ENCODE measurements at places on chromosomes 16 and 17.

DNA sequence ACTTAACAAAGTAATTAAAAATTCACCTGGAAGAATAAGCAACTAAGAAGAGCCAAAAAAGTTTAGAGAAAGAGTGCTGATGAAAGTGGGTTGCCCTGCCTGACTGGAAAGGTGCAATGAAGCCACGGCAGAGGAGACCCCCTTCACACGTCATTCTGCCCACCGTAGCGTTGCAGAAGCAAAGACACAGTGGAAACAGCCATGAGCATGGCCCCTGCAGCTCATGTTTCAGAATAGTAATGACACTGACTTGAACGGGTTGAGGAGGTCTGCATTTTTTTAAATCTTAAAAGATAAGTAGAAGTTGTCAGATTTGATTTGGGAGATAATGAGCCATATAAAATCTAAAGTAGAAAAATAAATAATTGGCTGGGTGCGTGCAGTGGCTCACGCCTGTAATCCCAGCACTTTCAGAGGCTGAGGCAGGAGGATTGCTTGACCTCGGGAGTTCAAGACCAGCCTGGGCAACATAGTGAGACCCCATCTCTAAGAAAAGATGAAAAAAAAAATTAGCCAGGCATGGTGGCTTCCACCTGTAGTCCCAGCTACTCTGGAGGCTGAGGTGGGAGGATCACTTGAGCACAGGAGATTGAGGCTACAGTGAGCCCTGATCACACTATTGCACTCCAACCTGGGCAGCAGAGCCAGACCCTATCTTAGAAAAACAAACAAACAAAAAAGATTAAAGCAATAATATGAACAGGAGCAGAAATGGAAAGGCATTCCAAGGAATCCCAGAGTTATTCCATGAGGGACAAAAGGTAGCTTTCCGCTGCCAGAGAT lies 184.6 kb downstream of the LGALS9B start:
- no peak for DNase-seq

- no peak for DNase-seq
Measured at GRCh38 chr16:74275031-74275636, 21.5 kb upstream of the PSMD7 start.

DNA sequence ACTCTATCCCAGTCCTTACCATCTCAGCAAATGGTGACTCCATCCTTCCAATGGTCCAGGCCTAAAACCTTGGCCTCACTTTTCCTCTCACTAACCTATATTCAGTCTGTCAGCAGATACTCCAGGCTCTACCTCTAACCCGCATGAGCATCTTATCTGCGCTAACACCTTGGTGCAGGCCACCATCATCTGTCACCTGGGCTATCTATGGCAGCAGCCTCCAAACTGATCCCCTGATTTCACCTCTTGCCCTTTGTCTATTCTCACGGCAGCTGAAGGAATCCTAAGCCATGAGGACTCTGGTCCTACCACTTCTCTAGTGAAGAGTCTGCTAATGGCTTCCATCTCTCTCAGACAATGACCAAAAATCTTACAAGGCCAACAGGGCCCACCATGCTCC lies 57.9 kb upstream of the CCL1 start:
- DNase-seq, result no peak

GRCh38 chr17:2084036-2084765 lies 29.3 kb downstream of the HIC1 start:
- DNase-seq, result no peak

- no peak for DNase-seq
Measured at GRCh38 chr16:81522108-81522701, 77.6 kb downstream of the CMIP start.

DNA sequence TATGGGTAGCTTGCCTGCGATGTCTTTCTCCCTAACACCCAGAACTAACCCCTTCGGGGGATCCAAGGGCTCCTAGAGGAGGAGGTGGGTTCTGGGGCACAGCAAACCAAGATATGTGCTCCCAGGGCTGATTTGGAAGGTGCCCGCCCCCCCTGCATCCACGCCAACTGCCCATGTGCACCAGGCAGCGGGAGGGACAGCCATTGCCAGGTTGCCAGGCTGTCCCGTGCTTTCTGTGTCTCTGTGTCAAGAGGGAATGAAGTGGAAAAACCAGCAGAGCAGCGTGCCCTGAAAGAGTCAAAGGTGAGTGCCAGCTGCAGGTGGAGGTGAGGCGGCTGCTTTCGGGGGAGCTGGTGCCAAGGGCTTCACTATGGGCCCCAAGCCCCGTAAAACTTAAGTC lies 6.4 kb downstream of the TEKT5 start:
- DNase-seq, result no peak

DNA sequence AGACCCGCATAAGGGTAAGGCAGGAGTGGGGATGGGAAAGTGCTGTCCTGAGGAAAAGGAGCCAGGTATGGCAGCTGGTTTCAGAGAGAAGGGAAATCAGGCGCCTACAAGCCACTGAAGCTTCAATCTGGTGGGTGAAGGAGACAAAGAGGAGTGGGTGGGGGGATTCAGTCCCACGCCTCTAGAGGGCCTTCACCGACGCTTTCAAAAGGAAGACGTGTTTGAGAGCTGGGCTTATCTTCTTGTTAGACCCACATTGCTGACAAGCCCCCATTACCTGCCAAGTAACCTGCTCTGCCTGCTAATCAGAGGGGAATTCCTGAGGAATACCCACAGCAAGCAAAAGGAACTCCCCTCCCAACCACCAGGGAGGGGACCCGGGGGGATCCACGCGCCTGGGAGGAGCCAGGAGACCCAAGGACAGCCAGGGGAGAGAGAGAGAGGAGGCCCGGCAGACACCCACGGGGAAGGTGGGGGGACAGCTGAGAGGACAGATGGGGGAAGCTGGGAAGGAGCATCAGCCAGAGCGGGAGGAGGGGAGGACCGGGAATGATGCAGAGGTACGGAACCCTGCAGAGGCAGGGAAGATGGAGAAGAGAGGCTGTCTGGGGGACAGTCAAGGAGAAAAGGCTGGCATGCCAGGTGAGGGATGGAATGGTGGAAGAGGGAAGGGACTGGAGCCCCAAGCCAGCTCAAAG lies 1.0 kb downstream of the MTMR4 start:
- no peak for DNase-seq

- DNase-seq, result no peak
Measured at GRCh38 chr17:56740481-56740880, 93.2 kb downstream of the C17orf67 start.

- no peak for DNase-seq
Measured at GRCh38 chr17:75722542-75723095, 1.4 kb downstream of the ITGB4 start.

DNA sequence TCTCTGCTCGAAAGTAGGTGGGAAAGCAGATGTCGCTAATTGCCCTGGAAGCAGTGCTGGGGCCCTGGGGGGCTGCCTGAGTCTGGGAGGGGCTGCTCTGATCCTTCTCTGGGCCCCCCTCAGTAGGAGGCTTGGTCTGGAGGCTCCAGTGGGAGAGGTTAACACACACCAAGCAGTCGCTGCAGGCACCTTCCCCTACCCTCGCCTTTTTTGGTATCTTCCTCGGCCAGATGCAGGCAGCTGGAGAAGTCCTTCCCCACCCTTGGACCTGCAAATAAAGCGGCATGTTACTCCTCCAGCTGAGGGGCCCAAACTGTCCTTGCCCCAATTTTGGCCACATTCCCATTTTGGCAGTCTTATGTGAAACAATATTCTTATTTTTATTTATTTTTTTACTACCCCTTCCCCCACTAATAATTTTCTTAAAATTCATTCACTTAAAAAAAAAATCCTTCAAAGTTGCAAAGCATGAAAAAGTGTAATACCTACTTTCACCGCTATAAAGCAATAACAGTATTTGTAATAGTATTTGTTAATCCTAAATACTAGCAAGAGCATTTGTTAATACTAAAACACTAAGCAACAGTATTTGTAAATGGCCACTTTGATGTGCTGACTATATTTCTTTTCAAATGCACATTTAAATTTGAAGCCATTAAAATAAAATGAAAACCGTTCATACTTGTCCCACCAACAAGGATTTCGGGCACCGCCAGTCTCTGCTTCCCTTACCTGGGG lies 15.0 kb downstream of the C16orf46 start:
- DNase-seq, result no peak

- DNase-seq, result no peak
Measured at GRCh38 chr17:75844530-75845057, 390 bp upstream of the UNC13D start.

GRCh38 chr16:4830408-4830807 lies 16.7 kb downstream of the GLYR1 start:
- DNase-seq, result no peak

GRCh38 chr17:50188921-50189549 lies 12.4 kb downstream of the COL1A1 start:
- DNase-seq, result no peak

GRCh38 chr17:48328457-48328856 lies 101.6 kb downstream of the SKAP1 start:
- no peak for DNase-seq

DNA sequence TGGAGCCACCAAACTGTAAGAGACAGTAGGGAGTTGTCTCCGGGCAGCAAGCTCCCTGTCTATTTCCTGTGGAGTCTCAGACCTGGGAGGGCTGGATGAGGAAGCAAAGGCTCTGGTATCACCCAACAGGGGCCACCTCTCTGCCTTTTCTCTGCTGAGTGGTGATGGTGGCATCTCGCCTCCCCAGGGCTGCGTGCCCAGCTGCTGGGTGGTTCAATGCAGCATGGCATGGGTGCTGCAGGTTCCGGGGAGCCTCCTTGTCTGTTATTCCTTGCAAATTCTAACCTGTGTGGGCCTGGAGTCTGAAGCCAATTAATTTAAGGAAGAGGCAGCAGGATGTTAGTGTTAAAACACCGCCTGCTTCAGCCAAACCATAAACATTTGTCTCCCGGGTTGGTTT lies 78.2 kb downstream of the CCDC182 start:
- DNase-seq, result no peak

DNA sequence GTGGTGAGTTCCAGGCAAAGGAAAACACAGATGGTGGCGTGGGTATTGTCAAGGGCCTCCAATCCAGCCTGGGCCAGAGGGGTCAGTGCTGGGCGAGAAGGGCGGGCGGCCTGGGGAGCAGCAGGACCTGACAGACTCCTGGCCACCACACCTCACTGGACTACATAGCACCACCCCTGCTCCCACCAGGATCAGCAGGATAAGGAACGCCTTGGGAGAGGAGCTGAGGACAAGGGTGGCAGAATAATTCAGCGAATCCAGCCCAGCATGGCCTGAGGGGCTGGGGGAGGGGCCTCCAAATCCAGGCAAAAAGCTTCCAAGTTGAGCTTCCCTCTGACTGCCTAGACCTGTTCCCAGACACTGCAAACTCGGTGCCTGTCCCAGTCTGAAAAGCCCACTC lies 6.5 kb downstream of the DLX4 start:
- no peak for DNase-seq

GRCh38 chr16:48180868-48181480 lies 25.2 kb upstream of the ABCC12 start:
- no peak for DNase-seq

DNA sequence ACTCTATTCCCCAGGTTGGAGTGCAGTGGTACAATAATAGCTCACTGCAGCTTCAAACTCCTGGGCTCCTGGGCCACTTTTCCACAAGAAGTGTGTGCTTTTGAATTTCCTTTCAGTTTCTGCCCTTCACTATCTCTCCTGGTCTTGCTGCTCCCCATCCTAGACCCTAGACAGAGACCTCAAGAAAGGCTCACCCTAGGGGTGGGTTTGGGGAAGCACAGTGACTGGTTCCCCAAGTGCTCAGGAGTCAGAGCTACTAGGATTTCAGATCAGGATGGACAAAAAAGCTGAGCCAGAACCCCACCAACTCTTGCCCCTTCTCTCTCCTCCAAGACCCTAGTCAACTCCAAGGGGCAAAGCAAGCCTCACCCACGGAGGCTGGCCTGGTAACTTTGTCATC lies 1.6 kb upstream of the SEBOX start:
- no peak for DNase-seq

DNA sequence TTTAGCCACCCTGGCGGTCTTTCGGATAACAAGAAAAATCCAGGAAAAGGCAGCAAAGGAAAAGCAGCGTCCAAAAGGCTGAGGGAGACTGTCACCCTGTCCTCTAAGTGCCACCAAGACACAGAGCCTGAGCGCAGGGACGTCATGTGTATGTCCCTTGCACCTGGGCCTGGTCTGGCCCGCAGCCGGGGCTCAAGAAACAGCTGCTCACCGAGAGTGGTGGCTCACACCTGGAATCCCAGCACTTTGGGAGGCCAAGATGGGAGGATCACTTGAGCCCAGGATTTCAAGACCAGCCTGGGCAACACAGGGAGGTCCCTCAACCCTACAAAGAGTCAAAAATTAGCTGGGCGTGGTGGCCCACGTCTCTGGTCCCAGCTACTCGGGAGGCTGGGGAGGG lies 9.2 kb upstream of the MEAK7 start:
- DNase-seq, result no peak

DNA sequence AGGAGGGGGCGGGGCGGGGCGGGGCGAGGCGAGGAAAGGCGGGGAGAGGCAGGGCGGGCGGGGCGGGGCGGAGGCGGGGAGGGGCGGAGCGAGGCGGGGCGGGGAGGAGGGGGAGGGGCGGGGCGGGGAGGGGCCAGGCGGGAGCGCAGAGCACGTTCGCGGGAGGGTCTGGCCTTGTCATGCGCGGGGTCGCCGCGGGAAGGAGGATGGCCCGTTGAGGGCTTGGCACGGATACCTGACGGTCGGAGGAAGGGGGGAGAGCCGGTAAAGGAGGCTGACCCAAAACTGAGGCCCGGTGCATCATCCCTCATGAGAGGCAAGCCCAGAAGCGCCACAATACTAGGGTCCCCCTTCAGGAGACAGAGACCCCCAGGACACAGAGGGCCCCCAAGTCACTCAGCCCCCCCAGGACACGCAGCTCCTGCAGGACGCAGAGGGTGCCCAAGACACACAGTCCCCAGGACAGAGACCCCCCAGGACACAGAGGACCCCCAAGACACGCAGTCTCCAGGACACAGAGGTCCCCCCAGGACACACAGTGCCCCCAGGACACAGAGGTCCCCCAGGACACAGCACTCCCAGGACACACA lies 593 bp upstream of the WDR45B start:
- DNase-seq, result no peak

DNA sequence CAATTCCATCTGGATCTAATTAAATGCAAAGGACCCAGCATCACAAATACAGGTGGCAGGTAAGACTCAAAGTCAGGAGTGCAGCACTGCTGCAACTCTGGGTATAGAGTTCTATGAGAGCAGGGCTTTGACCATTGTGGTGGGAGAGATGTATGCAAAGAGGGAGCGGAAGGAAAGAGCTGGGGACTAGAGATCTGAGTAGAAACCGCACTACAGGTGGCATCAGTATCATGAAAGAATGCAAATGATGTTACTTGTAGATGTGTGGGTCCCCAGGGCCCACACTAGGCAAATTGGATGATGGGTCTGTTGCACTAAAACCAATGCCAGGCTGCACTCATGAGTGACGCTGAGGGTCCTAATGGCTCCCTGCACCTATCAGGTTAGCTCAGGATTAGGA lies 287.1 kb upstream of the ASIC2 start:
- DNase-seq, result no peak

Measured in T-helper 2 cell (primary cell).